ENCODE measurements at places on chromosomes 7 and 10.
A peak's percentile ranks its signal among the peaks of the same experiment; 100 is the strongest.

DNA sequence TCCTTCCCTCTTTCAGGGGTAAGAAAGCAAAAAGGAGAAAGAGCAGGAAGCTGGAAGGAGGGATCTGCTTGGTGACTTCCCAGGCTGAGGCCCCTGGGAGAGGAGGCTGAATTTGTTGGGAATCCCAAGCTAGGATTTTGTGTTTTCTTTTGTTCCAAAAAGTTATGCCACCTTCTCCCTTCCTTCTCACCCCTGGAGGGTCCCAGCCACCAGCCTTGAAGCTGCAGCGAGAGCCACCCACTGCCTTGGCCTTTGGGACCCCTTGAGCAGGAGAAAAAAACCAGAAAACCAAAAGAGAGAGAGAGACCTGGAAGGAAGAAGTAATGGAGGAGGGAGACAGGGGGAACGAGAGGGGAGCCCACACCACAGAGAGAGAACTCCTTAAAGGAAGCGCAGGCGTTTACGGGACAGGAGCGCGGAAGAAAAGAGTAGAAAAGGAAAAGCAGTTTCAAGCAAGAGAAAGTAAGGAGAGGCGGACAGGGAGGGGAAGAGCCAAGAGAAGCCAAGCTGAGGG, 7.2 kb downstream of the VAX1 start:
- DNase-seq: no peak

DNA sequence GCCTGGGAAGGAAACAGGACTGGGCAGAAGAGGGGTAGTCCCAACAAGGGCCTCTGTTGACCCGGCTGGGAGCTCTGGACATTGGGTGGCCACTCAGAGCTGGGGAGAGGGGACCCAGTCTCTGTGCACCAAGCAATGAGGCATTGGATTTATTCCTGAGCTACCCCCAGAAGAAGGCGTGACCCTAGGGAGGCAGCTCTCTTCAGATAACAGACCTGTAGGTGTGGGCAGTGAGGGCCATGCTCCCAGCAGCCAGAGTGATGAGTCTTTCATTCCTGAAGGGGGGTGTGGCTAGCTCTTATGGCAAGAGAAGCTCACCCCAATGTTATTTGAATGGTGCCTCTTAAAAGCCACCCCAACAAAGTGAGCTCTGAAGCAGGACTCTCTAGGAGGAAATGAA, 20.4 kb downstream of the TEX36 start:
- no peak for DNase-seq

GRCh38 chr10:123527151-123527550, 139.0 kb upstream of the GPR26 start:
- DNase-seq: no peak

GRCh38 chr7:155684543-155684942, 40.1 kb downstream of the RBM33 start:
- no peak for DNase-seq

GRCh38 chr7:116210345-116211005, at the start of gene TES:
Gene TES, plus strand, starts transcription at chr7:116210539. Its CDS starts 169 bp downstream, at chr7:116210708.
- peak; percentile 67 for DNase-seq

DNA sequence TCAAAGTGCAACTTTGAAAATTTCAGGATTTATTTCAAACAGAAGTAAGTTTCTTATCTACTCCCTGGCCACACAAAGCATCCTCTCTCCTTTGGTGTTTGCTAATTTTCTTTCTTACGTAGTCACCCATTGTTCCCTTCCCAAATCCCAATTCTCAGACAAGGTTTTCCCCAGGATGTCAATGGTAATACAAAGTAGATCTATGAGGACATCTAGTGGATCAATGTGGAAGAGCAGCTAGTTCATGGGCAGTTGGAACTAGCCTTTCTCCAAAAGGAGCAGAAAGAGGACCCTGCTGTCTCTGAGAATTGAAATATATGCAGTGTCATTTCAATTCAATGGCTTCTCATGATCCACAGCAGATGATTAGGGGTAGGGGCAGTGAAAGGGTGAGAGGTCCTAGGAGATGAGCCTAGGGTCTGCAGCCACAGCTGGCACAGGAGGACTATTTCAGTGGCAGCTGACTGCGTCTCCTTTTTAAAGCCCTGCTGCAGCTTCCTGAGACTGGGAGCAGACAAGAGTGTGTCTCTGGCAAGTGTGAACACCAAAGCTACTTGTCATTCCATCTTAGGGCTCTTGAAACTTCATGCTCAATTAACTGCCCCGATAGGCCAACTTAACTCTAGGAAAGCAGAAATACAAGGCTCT, 632.6 kb downstream of the KCNMA1 start:
- DNase-seq: no peak

- DNase-seq: no peak
Observed at GRCh38 chr7:16084370-16084769, 337.0 kb downstream of the CRPPA start.

- DNase-seq: no peak
Observed at GRCh38 chr10:34885898-34886297, 70.8 kb upstream of the PARD3 start.

GRCh38 chr7:38274927-38275620, 1.6 kb upstream of the TARP start:
- DNase-seq: no peak

GRCh38 chr7:14252458-14252857, 263.0 kb upstream of the ETV1 start:
- no peak for DNase-seq

DNA sequence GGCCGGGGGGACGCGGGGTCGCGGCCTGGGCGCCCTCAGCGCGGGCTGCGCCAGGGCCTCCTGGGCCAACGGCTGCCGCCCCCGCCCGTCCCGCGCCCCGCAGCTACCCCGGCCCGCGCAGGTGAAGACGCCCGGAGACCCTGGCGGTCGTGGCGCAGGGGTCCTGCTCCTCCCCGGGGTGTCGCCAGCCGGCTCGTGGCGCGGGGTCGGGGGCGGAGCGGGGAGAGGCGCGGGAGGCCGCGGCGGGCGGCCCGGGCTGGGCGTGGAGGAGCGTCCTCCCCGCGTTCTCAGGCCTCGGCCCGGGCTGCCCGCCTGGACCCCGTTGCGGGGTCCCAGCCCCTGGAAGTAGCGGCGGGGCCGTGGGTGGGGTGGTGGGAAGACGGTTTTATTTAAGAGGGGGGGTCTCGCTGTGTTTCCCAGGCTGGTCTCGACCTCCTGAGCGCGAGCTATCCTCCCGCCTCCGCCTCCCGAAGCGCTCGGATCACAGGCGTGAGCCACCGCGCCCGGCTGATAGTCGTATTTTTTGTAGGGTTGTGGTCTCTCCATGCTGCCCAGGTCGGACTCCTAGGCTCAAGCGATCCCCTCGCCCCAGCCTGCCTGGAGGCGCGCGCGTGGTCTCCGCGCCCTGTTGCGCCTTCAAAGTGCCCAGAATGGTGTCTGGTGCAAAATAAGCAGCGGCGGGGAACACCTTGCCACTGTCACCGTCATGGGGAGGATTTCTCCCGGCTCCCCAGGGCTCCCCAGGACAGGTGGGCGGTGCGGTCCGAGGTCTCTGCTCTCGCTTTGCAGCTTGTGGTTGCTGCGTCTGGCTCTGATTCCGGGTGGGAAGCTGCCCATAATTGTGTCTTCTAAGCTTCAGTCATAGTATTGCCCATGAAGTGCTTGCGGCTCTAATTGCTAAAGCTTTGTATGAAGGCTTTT, 15.3 kb upstream of the SUN1 start:
- DNase-seq: peak; percentile 39

DNA sequence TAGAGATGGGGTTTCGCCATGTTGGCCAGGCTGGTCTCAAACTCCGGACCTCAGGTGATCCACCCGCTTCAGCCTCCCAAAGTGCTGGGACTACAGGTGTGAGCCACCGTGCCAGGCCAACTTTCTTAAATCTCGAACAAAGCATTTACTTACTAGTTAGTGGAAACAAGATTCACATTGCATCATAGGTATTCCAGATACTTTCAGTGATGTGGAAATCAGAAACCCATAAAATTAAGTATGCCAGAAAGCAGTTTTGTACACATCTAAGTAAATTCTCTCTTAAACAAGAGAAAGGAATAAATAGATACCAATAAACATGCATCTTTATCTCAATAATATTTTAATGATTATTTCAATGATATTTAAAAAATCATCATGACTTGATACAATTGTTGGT, 75.5 kb downstream of the DGKI start:
- DNase-seq: no peak

GRCh38 chr10:118957966-118958365, 71.5 kb upstream of the NANOS1 start:
- no peak for DNase-seq

- no peak for DNase-seq
Observed at GRCh38 chr7:105149827-105150226, 135.8 kb downstream of the KMT2E start.

- DNase-seq: no peak
Observed at GRCh38 chr10:12187321-12187905, 8.3 kb downstream of the NUDT5 start.

- no peak for DNase-seq
Observed at GRCh38 chr7:69365651-69366192, 232.6 kb upstream of the AUTS2 start.

DNA sequence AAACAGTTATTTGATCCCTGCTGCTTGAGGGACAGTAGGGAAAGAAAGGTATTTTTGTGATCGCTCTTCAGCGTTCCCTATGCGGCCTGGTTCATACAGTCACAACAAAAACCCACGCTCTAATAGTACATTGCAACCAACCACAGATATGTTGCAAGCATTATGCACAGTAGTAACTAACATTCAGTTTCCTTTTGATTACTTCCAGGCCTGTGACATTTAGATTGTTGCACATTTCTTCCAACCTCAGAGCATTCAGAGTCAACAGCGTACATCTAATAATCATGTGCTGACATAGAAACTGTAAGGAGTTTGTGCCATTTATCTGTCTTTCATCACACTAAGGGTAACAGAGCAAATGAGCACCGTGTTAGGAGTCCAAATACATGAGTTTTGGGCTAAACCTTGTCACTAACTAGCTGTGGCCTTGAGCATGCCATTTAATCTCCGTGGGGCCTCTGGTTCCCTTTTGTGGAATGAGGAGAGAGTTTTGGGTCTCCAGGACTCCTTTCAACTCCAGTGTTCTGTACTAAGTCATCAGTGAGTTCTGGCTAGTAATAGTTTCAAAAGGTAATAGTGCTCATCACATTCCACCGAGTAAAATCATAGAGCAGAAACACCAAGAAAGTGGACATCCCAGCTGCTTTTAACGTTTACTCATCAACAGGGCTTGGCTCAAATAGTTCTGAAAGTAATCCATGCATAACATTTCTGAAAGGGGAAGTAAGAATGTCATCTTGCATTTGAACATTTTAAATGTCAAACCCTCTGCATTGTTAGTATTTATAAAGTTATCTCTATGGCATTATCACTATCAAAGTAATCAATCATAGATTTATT, 99.0 kb upstream of the FZD1 start:
- no peak for DNase-seq

DNA sequence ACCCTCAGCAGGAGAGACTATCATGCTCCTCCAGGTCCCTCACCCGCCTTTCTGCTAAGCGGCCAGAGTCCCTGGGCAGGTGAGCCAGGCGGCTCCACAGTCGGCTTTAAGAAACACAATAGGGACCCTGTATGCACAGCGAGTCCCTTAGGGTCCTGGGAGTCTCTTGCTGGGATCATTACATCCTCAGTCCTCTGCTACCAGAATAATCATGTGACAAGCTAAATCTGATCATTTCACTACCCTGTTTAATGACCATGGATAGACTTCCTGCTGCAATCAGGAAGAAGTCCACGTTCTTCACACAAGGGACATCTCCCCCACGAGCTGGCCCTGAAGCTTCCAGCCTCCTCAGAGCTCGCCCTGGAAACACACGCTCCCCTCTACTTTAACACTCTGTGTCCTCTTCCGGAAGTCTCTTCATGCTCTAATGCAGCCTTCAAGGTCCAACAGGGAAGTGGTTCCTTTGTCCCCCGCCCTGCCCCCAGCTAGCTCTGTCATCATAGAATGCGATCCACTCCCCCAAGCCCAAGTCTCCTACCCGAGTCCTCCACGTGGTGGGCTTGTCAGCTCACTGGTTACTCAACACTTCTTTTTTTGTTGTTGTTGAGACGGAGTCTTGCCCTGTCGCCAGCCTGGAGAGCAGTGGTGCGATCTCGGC, 101.5 kb downstream of the RNF216 start:
- DNase-seq: no peak

GRCh38 chr10:32577448-32577847, 131.5 kb downstream of the CCDC7 start:
- no peak for DNase-seq

DNA sequence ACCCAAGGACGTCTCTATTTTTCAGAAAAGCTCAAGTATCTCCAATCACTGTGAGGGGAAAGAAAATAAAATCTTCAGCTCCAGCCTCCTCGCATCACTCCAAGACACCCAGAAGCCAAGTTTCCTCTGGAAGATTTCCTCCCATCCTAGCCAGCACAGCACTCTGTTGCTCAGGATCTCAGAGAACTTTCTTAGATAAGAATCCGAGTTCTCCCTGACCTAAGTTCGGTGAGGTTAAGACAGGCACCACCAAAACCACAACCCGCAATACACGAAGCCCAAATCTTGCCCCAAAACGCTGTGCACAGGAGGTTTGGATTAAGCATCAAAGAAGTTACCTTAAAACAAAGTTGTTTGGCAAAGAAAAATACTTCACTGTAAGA, 4.2 kb downstream of the FAM53B start:
- DNase-seq: no peak

DNA sequence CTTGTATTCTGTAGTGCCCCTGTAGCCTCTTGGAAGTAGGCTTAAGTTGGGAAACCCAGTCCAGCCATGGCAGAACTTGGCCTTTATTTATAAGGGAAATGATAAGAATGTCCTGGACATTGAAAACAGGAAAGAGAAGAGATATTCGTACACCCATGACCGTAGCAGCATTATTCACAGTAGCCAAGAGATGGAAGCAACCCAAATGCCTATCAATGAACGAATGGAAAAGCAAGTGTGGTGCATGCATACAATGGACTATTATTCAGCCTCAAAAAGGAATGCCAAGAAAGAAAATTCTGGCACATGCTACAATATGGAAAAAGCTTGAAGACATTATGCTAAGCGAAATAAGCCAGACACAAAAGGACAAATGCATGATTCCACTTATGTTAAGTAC, 315.3 kb downstream of the CXCL12 start:
- DNase-seq: no peak

- no peak for DNase-seq
Observed at GRCh38 chr10:64156166-64156565, 635.0 kb downstream of the REEP3 start.

Data from activated CD4-positive, alpha-beta T cell treated with anti-CD3 and anti-CD28 coated beads, Interleukin-2, amount 10 ng/mL, durations not matched to agents 7 days and 5 days (primary cell).